Epithelial cell of esophagus (primary cell): ENCODE measurements at places on chromosomes 12 and 14.

GRCh38 chr14:63874223-63874622 lies 21.4 kb downstream of the SYNE2 start:
- DNase-seq = no peak

GRCh38 chr14:92207012-92207927 lies 85.5 kb downstream of the CPSF2 start:
- DNase-seq = no peak

- peak; percentile 75 for DNase-seq
Measured at GRCh38 chr12:132827763-132828703, 636 bp downstream of the GOLGA3 start.

GRCh38 chr12:49019443-49020324 lies 1.1 kb upstream of the PRKAG1 start:
- DNase-seq = peak; percentile 30

DNA sequence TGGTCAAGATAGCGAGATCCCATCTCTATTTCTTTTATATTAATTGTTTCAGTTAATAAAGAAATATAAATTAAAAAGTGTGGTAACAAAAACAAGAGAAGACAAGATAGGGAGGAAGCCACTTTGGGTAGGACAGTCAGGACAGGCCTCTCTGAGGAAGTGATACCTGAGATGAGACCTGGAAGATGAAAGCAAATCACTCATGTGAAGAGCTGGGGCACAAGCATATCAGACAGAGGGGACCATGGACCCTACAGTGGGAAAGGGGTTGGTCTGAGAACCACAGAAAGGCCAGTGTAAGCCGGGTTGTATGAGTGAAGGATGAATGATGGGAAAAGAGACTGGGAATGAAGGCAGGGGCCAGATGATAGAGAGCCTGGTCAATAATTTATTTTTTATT lies 1.8 kb upstream of the MED6 start:
- DNase-seq = no peak

- no peak for DNase-seq
Measured at GRCh38 chr12:10098791-10099190, at the start of gene CLEC1A. CLEC1A (minus strand) TSS chr12:10098985; CDS start chr12:10098922, 63 bp downstream.

DNA sequence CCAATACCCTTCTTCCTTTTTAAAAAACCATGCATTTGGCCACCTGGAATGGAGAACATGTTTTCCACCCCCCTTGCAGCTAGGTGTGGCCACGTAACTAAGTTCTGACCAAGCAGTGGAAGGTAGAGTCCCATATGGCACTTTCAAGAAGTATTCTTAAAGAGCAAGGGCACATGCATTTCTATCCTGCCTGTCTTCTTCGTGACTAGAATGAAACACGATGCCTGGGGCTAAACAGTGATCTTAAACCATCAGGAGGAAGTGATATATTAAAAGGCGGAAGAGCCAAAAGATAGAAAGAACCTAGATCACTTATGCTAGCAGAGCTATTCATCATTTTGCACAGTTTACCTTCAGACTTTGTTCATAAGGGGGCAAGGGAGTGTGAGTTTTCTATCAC lies 16.0 kb upstream of the DDX11 start:
- DNase-seq = no peak

DNA sequence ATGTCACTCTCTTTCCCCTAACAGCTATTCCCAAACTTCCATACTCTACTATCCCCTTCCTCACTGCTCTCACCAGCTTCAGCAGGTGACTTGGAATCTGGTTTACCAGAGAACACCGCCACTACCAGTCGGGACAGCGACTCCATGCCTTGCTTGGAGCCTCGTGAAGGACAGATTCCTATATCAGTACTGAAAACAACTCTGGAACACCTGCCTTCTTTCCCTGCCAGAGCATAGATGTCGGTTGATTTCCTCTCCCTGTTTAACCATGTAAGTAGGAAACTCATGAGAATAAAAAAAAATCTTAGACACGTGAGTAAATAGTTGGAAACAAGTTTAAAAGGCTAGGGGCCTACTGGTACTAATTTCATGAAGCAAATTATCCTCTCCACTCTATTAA lies 219.5 kb upstream of the ABCD2 start:
- no peak for DNase-seq

- DNase-seq = no peak
Measured at GRCh38 chr12:25970082-25970481, 11.6 kb downstream of the RASSF8 start.

GRCh38 chr12:51924551-51925319 lies 17.4 kb downstream of the ACVRL1 start:
- DNase-seq = no peak

DNA sequence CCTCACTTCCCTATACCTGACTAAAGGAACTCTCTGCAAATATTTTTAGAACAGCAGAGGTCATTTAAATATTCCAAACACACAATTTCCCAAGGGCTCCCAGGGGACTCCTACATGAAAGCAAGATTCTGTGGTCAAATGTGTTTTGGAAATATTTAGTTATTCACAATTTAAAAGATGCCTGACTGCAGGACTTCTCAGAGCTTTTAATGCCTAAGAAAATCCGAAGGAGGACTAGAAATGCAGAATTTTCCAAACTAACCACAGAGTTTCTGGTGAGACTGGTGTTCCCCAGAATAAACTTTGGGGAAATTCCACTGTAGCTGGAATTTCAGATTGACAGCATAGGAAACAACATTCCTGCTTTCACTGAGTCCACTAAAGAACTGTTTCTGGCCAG lies 84.8 kb upstream of the MAP1LC3B2 start:
- DNase-seq = no peak

GRCh38 chr12:84113666-84114065 lies 798.9 kb downstream of the SLC6A15 start:
- no peak for DNase-seq

GRCh38 chr14:86675059-86675458 lies 1145.1 kb downstream of the FLRT2 start:
- no peak for DNase-seq

- DNase-seq = peak; percentile 13
Measured at GRCh38 chr12:64450711-64451486, 1.0 kb upstream of the TBK1 start.

GRCh38 chr12:3310271-3311026 lies 180.6 kb upstream of the PRMT8 start:
- no peak for DNase-seq

DNA sequence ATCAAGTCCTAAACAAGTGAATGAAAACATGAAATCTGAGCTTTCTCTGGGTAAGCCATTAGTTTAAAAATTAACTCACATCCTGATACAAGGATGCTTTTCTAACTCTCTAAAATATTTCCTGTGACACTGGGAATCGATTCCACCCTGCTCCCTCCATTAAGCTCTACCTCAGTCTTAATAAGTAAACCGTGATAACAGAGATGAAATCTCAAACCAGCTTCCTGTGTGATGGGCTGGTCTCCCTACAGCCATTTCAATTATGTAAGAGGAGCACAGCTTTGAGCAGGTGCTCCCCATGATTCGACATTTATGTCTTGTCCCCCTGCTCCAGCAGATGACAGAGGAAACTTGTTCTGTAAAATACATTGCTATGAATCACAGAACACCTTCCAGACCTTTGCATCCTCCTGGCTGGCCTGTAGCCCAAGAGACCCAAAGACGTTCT lies 59.0 kb downstream of the GAS2L3 start:
- no peak for DNase-seq

DNA sequence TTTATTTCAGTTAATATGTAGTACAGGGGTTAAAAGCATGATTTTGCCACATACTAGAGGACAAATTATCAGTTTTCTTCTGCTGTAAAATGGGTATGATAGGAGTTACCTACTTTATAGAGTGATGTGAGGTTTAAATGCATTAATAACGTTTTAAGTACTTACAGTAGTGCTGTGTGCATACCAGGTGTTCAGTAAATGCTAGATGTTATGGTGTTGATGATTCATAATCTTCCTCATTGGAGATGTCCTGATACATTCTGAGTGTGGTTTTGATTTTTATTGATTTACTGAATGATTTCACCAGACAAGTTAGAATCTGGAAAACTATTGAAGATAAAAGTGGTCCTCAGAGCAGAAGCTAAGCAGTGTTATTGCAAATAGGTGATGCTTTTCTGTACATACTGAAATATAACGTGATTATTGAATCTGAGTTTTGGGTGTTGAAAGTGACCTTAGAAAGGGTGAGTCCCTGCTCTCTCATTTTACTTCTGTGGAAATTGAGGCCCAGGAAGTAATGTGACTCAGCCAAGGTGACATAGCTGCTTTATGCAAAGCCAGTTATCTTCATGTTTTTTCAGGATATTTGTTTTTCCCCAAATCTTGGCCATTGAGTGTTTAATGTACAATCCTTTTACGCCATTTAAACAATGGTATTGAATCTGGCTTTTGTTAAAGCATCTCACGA lies 54.7 kb downstream of the VRK1 start:
- peak; percentile 5 for DNase-seq

GRCh38 chr14:75690010-75690409 lies 29.0 kb downstream of the TTLL5 start:
- no peak for DNase-seq

DNA sequence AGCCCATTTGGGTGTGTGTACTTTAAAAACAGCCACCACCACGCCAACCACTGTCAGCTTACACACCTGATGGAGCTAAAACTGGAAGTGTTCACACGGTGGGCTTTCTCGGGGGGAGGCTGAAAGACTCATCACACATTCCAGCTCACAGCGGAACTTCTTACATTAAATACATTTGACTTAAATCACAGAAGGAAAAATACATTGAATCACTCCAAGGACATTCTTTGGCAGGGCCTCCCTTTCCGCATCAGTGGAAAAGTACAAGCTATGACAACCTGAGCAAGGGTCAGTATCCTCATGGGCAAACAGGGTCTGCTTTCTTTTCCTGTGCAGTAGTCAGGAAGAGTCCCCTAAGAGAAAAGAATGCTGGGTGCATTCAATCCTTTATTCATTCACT lies 31.0 kb upstream of the TC2N start:
- DNase-seq = no peak

DNA sequence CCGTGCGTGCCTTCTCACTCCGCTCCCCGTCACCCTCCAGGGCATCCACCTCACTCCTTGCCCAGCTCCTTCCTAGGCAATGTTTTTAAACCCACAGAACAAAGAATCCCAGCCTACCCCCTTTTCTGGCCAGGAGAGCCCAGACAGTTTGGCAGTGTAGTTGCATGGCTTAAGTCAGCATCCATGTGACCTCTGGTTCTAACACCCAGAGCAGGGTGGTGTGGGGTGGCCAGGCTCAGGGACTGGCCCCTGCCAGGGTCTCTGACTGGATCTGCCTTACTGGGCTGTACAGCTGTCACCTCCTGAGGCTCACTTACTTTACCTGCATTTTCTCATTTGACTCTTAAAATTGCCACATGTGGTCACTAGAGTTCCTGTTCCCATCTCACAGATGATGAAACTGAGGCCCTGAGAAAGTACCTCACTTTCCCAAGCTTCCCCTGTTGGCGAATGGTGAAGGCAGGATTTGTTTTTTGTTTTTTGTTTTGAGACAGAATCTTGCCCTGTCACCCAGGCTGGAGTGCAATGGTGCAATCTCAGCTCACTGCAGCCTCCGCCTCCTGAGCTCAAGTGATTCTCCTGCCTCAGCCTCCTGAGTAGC lies 18.3 kb downstream of the SDS start:
- no peak for DNase-seq

DNA sequence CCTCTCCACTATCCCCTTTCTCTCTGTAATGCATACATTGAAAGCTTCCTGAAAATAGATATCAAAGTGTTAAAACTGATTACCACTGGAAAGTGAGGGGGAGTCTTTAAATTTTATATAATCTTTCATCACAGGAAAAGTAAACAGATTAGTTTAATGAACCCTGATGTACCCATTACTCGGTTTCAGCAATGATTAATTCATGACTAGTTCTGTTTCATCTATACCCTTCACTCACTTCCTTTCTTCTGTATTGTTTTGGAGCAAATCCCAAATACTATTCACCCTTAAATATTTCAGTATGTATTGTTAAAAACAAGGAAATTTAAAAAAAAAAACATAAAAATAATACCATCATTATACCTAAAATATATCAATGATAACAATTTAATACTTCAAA lies 67.3 kb upstream of the TMCC3 start:
- DNase-seq = peak; percentile 55
